ENCODE measurements at places on chromosomes 2 and 18.

GRCh38 chr2:10345813-10346212, 43.1 kb downstream of the HPCAL1 start:
- DNase-seq = no peak

- DNase-seq = no peak
Observed at GRCh38 chr2:12441750-12442475, 274.8 kb upstream of the TRIB2 start.

GRCh38 chr2:159808032-159808425, 10.0 kb upstream of the CD302 start:
- DNase-seq = no peak

DNA sequence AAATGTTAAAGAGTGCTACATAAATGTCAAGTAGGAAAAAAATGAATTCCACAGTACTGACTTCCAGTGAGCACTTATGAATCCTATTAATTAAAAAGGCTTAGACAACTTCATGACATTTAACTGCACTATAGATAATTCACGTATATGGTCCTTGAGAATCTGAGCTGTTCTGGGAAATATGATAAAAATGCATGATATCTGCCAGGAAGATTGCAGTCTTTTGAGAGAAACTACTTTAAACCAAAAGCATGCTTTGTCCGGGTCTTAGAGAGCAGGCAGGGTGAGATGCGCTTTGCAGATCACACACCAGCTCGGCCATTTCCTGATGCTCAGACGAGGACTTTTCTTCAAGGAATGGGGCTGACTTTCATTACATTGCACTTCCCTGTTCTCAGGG, 42.6 kb downstream of the CMPK2 start:
- DNase-seq = no peak

DNA sequence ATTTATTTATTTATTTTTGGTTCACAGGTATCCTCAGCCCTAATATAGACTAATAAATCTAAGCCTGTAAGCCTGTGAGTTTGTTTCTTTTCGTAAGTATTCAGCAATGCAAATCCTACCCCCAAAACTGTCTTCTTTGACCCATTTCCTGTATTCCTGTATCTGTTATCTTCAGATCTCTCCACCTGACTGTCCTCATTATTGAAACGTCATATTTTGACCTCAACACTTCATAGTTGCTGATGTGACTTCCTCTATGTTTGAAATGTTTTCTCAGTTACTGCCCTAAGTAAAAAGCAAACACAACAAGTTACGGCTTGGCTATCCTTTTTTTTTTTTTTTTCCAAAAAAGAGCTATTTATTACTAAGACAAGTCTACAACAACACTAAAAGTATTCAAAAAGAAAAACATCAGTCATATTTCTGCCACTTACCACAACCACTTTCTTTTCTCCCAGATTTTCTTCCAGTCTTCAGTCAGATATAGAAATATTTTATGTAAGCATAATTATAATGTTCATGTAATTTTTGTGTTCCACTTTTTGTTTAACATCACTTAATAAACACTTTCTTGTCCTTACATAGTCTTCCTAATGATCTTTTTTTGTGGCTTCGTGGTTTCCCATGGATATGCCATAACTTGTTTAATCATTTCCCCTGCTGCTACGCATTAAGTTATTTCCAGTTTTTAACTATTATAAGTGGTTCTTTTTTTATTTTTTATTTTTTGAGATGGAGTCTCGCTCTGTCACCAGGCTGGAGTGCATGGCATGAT, 45.0 kb upstream of the EML4 start:
- no peak for DNase-seq

DNA sequence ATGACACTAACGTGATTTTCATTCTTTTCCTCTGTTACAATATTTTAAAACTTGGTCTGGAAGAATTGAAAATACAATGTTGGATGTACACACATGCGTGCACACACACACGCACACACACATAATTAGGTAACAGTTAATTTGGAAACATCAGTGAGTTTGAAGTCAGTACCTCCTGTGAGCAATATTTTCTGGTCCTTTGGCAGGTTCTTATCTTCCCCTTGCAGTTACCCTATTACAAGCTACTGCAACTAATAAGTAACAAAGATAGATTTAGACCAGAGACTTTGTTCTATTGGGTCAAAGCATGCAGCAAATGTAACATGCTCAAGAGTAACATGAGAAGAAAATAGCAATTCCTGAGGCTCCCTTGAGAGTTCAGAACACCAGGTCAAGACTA, 73.3 kb downstream of the ZNF385B start:
- no peak for DNase-seq

GRCh38 chr2:102014041-102014345, 22.2 kb downstream of the IL1R2 start:
- DNase-seq = no peak

GRCh38 chr2:166404831-166405568, 29.3 kb upstream of the SCN9A start:
- no peak for DNase-seq

GRCh38 chr2:172427256-172427989, at the start of gene ITGA6:
Gene ITGA6 (plus strand): TSS chr2:172427586.
- peak; percentile 66 for DNase-seq

DNA sequence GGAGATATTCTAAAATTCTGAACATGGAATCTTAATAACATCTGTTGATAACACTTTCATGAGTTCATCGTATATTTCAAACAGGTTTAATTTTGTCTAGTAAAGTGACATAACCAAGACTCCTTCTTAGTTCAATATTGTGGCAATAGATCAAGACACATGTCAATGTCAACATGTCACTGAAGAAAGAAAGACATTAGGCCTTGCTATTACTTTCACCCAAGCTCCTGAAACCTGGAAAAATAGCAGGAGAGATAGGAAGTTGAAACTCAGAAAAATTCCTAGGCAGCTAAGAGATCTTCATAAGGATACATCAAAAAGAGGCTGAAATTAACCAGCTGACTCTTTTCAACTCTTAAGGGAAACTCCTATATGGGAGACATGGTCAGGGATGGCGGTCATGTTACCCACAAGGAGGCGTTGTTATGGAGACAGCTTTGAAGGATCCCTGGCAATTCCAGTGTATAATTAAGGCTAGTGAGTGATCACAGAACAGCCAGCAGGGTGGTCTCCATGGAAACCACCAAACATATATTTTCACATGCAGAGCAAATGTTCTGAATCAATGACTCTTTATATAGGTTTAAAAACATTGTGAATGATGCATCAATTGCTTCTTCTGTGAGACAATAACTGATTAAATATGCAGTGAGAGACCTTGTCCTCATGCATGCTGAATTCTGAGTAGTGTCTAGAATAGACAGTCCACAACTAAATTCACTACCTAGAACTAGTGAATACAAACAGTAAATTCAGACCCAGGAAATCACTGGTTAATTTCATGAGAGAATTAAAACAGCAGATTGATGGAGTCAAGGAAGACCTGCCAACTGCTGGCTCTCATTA, 115.3 kb upstream of the RIOK3 start:
- DNase-seq = no peak

DNA sequence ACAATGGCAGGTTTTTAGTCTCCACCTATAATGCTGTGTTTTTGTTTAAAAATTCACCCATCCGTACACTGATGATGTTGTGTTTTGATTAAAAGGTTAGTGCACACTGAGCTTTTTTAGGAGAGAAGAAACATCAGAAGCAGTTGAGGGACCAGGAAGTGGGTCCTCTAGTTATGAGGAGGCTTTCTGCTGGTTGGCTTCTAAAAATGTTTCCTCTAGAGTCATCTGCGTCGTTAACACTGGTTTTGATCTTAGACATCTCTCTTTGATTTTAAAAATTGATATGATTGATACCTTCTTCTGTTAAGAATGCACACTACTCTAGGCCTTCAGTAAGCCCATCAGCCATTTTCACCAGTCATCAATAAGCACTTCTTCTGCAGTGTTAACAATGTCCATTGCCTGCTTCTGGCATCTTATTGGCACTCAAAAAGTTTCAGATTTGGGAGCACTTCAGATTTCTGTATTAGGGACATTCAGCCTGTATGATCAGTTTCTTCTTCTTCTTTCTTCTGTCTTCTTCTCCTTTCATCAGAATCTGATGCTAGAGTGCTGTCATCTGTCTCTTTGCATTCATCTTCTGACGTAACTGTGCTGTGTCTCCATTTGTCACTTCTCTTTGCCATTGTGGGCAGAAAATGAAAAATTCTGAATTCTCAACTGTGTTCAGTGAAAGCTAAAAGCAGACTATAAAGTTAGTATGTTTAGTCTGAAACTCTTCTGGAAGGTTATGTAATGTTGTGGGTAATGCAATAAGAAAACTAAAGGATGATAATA, 56.3 kb downstream of the PHLPP1 start:
- DNase-seq = no peak

DNA sequence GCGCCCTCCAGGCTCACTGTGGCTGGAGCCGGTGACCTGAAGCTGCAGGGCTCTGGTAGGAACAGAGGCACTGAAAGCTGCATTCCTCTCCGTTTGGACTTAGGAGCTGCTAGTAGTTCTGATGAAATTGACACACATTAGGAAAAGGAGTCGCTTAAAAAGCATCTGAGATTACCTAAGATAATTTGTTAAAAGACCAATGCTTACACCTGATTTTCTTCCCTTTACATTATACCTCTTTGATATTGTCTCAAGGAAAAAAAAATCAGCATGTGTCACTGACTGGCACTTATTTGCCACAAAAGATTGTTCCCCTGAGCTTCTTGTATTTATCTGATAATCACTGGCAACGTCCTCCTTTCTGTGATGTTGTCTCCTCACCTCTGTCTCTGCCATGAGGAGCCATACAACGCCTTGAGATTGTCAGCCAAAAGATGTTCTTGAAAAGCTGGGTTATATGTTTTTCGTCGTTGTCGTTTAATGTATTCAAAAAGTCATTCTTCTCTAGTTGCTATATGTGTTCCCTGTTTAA, 618 bp upstream of the CHN1 start:
- DNase-seq = no peak

GRCh38 chr2:100673691-100674485, 111.1 kb downstream of the PDCL3 start:
- no peak for DNase-seq

DNA sequence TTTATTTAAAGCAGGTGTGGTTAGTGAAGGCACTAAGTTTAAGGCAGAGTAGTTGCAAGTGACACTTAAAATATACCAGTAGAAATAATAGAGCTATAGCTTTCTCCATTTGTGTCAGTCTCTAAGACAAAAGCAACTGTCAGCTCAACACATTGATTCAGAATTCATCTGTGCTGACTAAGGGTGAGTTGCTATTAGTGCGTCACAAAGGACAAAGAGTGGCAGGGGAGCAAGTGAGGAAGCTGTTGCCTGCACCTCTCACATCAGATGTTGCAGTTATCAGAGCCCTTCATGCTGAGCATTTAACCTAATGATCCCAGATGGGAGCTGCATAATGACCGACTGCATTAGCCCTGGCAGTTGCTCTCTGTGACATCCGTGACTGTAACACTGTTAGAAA, 138.6 kb downstream of the DTNA start:
- DNase-seq = no peak

DNA sequence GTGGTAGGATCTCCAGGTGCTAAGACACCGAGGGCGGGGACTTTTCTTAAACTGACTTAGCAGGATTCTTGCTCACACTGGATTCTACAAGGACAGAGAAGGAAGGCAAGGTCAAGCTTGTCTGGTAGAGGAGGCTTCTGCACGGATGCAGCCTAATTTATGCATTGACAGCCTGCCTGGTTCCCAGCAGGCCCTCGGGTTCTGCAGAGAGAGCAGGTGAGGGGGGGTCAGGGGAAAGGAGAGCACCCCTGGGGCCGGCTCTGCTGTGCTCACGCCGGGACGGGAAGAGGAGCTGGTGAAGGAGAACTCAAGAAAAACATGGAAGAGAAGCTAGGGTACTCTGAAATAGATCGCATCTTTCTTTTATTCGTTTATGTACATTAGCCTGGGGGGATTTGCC, 46.4 kb downstream of the ADI1 start:
- DNase-seq = no peak

- no peak for DNase-seq
Observed at GRCh38 chr18:26422472-26423162, 125.7 kb downstream of the KCTD1 start.
